ENCODE measurements at places on chromosomes 4 and X.

DNA sequence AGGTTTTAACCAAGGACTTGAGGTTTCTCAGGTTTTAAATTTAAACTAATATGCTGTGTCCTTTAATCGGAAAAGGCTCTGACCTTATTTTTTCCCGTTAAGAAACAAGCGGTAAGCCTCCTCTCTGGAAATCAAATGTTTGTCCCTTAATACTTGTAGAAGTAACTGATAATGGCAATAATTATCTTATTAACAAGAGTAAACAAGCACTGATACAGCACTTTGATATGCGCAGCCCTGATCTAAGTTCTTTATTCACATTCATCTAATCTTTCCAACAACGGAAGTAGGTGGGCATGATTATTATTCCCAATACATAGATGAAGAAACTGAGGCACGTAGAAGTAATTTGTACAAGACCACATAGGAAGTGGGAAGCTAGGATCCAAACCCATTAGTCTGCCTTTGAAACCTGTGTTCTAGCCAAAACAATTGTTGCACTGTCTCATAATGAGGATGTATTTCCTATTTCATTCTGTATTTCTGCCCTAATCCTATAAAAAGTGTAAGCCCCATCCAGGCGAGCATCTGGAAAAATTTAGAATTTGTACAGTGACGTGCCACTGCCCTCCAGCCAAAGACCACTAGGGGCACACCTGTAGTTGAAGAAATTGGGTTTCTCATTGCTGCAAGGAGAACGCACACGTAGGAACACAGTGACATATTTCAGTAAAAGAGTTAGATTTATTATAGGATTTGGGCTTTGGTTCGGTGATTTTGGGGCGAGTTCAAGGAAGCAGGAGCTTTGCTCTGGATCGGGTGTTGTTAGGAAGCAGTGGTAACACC, 606 bp downstream of the CXorf58 start:
- DNase-seq = no peak

- no peak for DNase-seq
These were observed 576.2 kb upstream of the CT83 start for GRCh38 chrX:117038918-117039440.

- DNase-seq = no peak
These were observed 294.8 kb downstream of the HS3ST1 start for GRCh38 chr4:11133868-11134267.

DNA sequence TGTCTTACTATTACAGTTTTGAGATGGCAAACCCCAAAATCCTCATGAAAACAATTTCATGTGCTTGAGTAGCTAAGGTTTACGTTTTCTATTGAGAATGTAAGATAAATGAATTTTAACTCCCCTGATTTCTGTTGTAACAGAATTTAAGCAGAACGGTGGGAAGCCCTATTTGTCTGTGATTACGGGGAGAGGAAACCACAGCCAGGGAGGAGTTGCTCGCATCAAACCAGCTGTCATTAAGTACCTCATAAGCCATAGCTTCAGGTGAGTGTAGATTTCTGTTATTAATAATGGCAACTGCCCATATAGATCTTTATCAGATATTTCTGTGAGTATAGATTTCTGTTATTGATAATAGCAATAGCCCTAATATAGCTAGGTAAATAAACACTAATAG, 44.2 kb upstream of the RHOH start:
- DNase-seq = no peak

DNA sequence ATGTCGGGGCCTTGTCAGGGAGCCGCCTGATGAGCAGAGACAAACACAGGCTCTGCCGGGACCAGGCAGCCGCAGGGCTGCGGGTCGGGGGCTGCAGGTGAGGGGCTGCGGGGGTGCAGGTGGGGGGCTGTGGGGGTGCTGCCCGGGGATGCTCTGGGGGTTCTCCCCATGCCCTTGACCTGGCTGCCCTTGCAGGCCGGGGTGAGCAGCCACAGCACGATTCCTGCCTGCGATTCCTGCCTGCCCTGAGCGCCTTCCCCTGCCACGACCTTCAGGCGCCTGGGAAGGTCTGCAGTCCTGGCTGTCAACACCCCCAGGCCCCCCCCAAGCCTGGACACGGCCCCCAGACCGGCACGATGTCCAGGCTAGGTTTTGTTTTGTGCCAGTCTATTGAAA, 106.3 kb downstream of the FAM53A start:
- DNase-seq = no peak

- DNase-seq = no peak
These were observed 298.8 kb upstream of the NOCT start for GRCh38 chr4:138716559-138717335.

DNA sequence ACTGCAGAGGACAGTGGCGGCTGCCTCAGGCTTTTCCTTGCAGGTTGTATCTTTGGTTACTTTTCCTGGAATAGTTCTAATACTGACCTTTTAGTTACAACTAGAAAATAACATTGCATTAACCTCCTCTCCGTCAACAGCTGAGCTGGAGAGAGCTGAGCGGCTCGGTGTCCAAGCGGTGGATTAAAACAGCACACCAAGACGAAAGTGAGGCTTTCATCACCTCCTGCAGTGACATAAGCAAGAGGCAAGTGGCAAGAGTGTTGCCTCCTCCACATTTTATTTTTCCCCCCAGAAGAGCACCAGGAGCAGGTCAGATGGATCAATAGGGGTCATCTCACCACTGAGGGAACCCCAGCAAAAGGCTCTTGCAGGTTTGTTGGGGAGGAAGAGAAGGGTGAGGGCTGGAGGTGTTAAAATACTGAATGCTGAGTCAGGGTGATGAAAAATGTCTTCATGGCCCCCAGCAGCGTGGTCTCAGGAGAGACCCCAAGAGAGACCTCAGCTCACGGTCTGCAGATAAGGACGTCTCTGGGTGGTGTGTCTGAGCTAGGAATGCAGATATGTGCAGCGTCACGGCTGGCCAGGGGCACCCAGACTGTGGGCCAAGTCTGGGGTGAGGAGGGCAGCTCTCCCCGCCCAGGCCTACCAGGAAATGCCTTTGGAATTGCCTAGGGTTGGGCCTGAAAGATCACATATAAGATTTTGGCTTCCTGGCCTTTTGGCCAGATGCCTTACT, 50.3 kb downstream of the CASP3 start:
- DNase-seq = no peak

- no peak for DNase-seq
These were observed 108.4 kb upstream of the NOCT start for GRCh38 chr4:138907174-138907573.

DNA sequence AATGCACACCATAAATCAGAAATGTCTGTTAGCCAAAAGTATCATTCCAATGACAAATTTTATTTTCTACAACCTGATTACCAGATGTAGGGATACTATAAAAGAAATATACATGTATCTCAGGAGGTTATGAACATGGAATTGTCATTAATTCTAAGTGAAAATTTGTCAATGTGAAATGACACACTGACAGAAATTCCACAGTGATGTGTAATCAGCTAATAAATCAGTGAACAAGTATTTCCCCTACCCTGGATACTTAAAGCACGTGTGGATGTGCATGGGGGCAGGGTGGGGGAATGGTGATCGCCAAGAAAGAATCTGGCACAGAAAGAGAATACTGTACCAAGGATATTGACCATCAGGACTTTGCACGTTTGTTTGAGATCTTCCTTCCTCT, 123.6 kb downstream of the SH3RF1 start:
- no peak for DNase-seq

GRCh38 chr4:136505020-136505419, 1027.3 kb downstream of the PCDH18 start:
- no peak for DNase-seq

DNA sequence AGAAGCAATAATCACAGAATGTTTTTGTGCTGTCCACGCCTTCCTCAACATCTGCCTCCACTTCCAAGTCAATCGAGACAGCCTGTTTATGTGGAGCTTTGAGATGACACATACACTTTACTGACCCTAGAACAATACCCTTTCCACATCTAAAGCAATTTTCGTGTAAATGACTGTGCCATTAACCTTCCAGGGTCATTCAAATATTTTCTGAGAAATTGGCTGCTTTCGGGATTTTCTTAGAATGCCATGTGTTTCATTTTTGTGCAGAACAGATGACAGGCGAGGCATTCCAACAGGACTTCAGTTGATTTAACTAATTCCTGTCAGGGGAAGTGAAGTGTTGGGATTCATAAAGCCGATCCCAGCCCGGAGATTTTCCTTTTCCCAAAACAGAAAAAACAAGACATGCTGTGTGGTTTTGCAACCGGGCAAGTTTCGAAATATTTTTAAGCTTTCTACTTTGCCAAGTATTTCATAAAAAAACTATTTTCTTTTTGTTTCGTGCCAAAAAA, 73.9 kb downstream of the SORBS2 start:
- DNase-seq = no peak

DNA sequence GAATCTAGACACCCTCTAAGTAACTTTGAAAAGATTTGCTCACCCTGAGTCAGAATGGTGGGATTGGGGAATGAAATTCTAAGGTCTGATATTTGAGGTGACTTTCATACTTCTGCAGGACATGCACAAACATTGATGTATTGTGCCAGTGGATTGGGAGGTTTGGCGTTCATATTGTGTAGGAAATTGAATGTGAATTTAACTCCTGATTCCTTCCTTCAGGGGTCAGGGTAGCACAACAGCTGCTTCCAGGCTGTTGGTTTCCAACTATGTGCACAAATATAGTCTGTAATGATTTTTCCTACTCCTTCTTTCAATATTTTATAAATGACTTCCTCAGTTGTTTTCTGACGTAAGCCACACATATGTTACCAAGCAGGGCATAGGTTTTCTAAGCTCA, 3.1 kb downstream of the IL1RAPL1 start:
- DNase-seq = no peak

DNA sequence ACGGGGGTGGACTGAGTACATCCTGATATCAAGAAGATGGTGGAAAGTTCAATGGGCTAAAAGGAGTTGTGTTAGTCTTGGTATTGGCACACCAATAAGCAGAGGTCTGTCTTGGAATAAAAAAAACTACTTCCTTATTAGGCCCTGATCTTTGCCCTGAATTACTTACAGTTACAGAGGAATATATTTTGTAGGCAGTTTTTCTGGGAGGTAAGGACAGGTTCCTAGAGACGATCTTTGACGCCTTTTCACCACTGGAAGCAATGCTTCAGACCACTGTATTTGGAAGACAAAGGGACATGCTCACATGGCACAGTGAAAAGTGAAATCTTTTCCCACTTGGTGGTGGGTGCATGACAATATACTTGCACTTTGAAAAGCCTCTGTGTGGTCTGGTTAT, 618 bp upstream of the XK start:
- DNase-seq = no peak

GRCh38 chrX:132602701-132603100, 113.9 kb upstream of the MBNL3 start:
- no peak for DNase-seq

- DNase-seq = no peak
These were observed 182.1 kb downstream of the TENM3 start for GRCh38 chr4:182425302-182425701.

Measured in activated T-cell treated with anti-CD3 and anti-CD28 coated beads, Interleukin-2, amount 50 U/mL, for 24 hours (primary cell).